ENCODE measurements at places on chromosomes 4 and X.

DNA sequence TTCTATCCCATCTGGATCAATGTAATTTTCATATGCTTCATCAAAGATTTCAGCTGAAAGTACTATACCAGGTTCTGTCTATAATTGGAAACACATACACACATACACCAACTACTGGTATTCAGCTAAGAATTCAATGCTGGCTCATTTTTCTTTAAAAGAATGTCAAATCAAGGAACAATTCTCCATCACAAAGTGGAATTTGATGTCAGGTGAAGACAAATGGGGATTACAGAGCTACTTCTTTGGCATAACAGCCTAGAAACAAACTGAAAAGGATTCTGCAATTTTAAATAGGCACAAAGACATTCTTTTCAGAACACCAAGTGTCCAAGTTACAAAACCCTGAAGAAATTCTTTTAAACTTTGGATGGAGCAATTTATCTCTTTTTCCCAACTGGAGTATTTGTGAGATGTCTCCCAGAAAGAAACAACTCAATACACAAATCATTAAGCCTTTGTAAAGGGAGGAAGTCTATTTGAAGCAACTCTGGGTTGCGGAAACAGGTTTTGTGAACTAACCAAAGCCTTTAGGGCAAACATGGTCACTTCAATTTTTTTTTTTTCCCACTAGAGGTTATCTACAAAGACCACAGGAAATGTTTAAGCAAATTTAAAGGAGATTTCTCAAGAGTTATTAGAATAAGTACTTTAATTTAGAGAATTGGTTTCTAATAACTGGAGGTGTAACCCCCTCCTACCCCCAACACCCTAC lies 1.9 kb upstream of the FAM9C start:
- no peak for DNase-seq

DNA sequence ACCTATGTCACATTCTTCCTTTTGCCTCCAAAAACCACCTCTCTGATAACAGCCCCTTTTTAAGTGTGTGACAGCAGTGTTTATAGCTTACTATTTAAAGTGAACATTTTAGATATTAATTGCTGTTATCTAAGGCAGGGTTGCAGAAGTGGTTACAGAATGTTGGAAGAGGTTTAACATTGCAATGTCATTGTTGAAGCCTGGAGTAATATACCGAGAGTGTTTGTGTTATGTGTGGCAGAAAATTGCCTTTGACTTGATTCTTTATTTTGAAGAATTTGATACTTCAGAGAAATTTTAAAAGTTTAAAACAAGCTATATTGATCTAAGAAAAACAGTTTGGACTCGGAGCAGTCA lies 37.1 kb downstream of the SMARCAD1 start:
- DNase-seq, result no peak

- DNase-seq, result no peak
Observed at GRCh38 chr4:24475756-24476155, 108.6 kb downstream of the DHX15 start.

- DNase-seq, result no peak
Observed at GRCh38 chrX:22135171-22135711, 103.1 kb downstream of the PHEX start.

DNA sequence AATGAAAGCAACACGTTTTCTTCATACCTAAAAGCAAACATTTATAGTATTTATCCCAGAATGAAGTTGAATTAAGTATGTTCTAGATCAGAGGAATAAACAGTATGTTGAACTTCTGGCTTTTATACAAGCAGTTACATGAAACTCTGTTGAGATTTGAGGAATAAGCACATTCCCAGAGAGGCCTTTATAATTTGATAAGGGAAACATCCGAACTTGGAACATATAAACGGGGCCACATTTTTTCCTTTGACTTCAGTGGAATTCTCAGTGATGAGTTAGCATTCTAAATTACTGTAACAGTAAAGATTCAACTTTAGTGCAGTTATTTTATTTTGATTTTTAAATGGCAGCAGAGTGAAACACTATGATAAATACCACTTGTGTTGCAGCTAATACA lies 119.5 kb downstream of the GLRA3 start:
- no peak for DNase-seq

- no peak for DNase-seq
Observed at GRCh38 chr4:136383082-136383481, 1149.2 kb downstream of the PCDH18 start.

- no peak for DNase-seq
Observed at GRCh38 chr4:2650276-2650675, 105.9 kb downstream of the TNIP2 start.

- DNase-seq, result no peak
Observed at GRCh38 chrX:153877571-153878261, 8.3 kb downstream of the L1CAM start.

DNA sequence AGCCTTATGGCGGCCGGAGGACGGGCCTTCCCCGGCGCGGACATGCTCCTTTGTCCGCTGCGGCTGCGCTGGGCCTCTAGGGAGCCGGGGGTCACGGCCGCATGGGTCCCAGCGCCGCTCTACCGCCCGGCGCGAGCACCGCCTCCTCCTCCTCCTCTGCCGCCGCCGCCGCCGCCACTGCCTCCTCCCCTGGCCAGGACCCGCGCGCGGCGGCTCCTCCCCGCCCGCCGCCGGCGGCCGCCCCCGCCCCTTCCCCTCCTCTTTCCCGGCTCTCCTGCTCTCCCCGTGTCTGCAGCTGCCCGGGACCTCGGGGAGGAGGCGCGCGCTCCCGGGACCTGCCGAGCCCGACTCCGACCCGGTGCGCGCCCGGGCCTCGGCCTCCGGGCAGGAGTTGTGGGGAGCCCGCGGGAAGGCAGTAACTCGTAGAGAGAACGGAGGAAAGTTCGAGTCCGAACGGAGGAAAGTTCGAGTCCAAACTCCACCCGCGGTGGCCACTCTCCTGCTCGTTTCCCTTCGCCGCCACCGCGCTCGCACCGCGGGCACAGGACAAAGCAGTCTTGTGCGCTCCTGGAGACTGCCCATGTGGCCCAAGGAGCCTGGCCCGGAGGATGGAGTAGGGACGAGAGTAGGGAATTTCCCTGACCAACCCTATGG lies at the start of gene ADGRA3:
TSS of gene ADGRA3 (minus strand) at position 179 of the 654 bp plus-strand sequence. CDS start 282 bp downstream, outside the sequence.
- DNase-seq, result peak; percentile 36

GRCh38 chr4:7973545-7973981 lies 33.9 kb upstream of the AFAP1 start:
- no peak for DNase-seq

- DNase-seq, result no peak
Observed at GRCh38 chr4:125355791-125356190, 41.0 kb downstream of the FAT4 start.

- DNase-seq, result no peak
Observed at GRCh38 chr4:147843162-147843561, 111.3 kb downstream of the ARHGAP10 start.

All from stimulated activated CD8-positive, alpha-beta memory T cell treated with anti-CD3 and anti-CD28 coated beads, Interleukin-2, amount 100 ng/mL, for 48 hours (primary cell).